GM23338 (cell line): ENCODE measurements at places on chromosomes 1 and 21.
A peak's percentile ranks its signal among the peaks of the same experiment; 100 is the strongest.

DNA sequence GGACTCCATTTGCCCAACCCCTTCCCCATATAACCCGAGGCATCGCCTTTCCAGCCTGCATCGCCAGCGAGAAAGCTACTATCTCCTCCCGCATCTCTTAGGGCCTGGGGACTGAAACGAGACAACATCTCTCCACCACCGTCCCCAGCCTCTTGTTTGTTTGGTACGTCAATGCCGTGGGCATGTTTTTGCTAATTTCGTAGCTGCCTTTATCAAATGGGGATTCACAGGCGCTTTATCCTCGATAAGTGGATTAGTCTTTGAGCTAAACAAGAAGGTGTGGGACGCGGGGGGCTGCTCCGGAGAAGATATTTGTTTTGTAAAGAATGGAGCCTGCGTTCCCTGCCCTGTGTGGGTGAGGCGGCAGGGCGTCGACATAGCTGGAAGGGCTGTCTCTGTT lies 91.6 kb downstream of the PAX7 start:
- DNase-seq = no peak

GRCh38 chr1:48093696-48094528 lies 96.7 kb upstream of the TRABD2B start:
- DNase-seq = peak; percentile 87

- no peak for DNase-seq
Observed at GRCh38 chr21:26949830-26950229, 17.1 kb downstream of the ADAMTS5 start.

DNA sequence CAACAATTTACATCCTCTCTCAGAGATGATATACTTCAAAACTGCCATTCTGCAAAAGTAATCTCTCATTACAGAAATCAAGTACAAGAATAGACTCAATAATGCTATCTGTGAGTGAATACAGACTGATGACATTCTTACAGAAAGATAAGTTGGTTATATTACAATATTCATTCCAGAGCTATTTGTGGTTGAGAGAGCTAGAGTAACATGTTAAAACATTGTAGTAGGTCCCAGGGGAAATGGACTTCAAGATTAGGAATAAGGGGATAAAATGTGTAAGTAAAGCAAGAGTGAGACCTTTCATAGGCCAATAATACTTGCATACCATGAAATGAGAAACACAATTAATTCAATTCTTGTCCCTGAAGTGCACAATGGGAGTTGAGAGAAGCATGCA lies 1.5 kb downstream of the F13B start:
- no peak for DNase-seq

DNA sequence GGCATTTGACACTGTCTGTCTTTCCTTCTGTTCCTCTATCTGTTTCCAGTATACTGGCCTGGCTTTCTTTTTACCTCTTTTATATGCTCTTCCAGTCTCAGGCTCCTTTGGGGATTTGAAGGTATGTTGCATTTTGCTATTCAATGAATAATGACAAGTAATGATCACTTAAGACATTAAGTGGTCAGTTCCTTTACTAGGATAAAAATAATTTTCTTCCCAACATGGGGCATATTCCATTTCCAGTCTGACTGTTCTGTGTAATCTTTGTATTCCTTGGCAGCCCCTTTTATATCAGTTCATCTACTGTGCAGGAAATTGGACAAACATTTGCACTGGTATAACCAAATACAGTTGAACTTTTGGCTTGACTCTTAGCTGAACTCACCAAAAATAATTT lies 15.6 kb downstream of the METTL18 start:
- DNase-seq = no peak

DNA sequence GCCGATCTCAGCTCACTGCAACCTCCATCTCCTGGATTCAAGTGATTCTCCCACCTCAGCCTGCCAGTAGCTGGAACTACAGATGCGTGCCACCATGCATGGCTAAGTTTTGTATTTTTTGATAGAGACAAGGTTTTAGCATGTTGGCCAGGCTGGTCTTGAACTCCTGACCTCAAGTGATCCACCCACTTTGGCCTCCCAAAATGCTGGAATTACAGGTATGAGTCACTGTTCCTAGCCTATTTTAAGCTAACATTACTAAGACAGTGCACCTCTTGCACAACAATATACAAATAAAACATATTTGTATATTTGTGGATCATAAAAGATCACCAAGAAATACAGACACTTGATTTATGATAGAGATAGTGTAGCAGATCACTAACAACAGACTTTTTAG lies 139.1 kb downstream of the DUSP10 start:
- DNase-seq = no peak

GRCh38 chr1:156815307-156815826 lies 1.3 kb downstream of the SH2D2A start:
- DNase-seq = no peak

- DNase-seq = no peak
Observed at GRCh38 chr1:161907265-161907664, 116.4 kb downstream of the OLFML2B start.

GRCh38 chr1:8404460-8405370 lies 86.8 kb downstream of the SLC45A1 start:
- DNase-seq = no peak

DNA sequence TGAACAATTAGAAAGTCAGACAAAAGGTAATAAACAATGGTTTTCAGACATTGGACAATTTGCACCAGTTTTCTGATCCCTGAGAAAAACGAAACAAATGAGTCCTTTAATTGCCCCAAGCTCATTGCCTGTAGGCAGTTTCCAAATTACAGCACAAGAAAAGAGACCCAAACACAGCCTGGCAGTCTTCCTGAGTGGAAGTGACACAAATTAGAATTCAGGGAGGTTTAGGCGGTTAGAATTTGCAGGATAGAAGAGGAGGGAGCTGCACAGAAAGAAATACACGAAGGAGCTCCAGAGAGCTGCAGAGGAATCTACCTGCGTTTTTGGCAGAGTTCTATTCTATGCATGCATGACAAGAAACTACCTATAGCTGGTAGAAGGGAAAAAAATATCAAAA lies 115.7 kb downstream of the PIGK start:
- DNase-seq = no peak

DNA sequence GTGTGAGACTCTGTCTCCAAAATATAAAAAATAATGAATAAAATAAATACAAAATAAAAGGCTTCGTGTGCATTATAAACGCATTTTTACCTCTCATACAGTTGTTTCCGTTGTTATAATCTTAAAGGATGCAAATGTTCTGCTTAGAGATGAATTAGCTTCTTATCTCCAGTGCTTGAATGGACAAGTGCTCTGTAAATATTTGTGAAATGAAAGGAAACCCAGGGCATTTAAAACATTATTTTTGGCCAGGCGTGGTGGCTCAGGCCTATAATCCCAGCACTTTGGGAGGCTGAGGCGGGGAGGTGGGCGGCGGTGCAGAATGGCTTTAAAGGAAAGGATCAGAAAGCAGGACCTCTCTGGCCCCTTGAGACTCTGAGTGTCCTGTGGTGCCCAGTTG lies 94.5 kb downstream of the HUNK start:
- no peak for DNase-seq

DNA sequence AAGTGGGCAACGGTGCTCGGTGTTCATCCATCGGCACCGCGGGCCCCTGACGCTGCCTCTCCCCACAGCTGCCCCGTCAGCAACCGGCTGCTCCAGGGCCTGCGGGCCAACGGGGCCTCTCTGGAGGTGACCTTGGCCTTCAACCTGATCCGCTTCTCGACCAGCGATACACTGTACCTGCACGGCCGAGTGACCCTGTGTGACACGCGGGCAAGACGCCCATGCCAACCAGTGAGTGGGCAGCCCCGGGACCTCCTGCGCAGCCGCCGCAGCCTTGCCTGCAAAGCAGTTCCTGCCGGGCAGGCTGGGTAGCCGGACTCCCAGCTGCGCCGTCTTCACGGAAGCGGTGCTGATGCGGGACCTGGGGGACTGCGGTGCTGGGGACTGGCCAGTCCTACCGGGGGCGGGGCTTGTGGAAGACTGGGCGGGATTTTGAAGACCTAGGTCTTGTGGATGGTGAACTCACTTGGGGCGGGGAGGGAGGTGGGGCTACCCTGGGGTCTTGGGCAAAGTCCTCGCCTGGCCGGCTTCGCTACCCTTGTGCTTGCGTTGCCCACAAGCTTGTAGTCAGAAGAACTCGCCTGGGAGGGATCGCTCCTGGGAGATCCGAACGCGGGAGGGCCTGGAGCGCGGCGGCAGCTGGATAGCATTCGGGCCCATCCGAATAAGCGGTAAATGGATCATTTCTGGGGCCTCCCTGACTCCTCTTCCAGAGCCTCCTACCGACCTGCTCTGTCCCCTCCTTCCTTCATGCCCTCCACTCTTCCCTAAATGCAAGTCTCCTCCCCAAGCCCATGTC lies 8.8 kb upstream of the CEP85 start:
- DNase-seq = peak; percentile 95

GRCh38 chr1:196660852-196661251 lies 9.0 kb downstream of the CFH start:
- DNase-seq = peak; percentile 73

DNA sequence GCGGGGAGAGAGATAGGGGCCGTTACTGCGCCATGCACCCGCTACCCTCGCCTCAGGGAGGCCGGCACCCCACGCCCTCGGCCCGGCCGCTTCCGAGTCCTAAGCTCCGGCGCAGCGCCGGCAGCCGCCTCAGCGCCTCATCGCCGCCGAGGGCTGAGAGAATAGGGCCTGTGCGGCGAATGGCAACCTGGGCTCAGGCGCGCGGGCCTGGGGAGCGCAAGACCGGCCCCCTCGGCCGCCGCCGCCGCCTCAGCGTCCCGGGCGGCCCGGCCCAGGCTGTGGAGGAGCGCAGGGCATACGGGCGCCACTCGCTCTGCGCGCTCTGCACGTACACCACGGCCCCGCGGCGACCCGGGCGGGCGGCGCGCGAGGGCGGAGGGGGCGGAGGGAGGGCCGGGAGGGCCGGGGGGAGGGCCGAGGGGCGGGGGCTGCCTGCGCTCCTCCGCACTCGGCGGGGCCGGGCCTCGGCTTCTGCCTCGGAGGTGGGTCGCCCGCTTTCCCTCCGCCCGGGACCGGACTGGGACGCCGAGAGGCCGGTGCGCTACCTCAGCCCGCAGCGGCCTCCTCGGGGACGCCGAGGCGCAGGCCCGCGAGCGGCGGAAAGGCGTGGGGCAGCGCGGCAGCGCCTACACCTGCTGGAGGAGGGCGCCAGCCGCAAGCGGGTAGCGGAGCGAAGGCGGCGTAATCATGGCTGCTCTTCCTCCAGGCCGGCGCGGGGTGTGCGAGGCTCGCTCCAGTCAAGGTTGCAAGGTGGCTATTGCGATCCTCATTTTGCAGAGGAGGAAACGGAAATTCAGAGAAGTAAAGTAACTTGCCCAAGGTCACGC lies at the start of gene EGLN1:
Gene EGLN1, minus strand, starts transcription at position 317 of the 827 bp plus-strand sequence. CDS start 399 bp downstream, outside the sequence.
- DNase-seq = peak; percentile 81

GRCh38 chr1:248627971-248628844 lies 6.7 kb downstream of the OR2T11 start:
- no peak for DNase-seq

DNA sequence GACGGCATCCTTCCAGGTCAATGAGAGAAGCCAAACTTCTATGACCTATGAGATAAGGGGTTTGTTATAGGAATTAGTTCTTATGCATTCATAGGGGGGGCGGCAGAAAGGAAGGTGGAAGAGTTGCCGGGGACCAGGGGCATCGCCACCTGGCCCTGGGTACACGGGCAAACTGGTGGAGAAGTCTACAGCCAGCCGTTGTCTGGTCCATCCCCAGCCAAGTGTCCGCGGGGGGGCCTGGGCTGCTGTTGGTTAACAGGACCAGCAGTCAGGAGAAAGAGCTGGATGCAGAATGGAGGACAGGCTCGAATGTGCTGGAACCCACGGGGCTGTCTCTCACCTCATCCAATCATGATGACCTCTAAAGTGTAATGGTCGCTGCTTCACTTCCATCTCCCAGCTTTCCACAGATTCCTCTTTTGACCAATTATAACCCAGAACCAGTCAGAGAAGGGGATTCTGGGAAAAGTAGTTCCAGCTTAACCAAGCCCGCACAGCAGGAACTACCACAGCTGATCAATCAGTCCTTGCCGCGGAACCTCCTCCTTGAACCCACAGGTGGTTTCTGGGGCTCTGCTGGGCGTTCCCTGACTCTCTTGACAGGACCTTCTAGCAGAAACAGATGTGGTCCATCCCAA lies 17.8 kb downstream of the TMEM51 start:
- DNase-seq = peak; percentile 56

GRCh38 chr1:68188644-68189340 lies 43.5 kb downstream of the WLS start:
- DNase-seq = no peak

- no peak for DNase-seq
Observed at GRCh38 chr1:178684111-178684510, 40.9 kb upstream of the RALGPS2 start.

- no peak for DNase-seq
Observed at GRCh38 chr21:40800126-40800525, 46.8 kb downstream of the DSCAM start.
